Stimulated activated CD4-positive, alpha-beta T cell treated with anti-CD3 and anti-CD28 coated beads, Interleukin-1b, Interleukin-23, amount 100 ng/mL, for 48 hours (primary cell): ENCODE measurements at places on chromosomes 2 and 18.

- no peak for DNase-seq
These were observed 13.0 kb upstream of the APCDD1 start for GRCh38 chr18:10441472-10441871.

GRCh38 chr2:9307535-9307934, 100.9 kb downstream of the ASAP2 start:
- no peak for DNase-seq

DNA sequence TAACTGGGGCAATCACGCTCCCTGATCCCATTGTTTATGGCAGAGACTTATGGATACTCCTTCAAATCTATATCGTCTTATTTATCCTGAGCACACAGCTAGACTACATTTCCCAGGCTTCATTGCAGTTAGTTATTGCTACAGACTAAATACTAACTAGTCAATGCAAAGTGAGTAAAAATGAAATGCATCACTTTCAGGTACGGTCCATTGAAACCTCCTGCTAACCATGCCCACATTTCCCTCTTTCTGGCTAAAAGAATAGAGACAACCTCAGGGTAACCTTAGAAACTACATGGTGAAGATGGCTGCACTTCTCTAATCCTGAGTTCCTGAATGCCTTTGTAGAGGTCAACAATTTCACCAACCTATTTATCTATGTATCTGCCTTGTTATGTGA, 437.4 kb downstream of the EPHA4 start:
- DNase-seq, result no peak

GRCh38 chr2:69773206-69773605, 31.3 kb downstream of the ANXA4 start:
- DNase-seq, result peak; percentile 10

DNA sequence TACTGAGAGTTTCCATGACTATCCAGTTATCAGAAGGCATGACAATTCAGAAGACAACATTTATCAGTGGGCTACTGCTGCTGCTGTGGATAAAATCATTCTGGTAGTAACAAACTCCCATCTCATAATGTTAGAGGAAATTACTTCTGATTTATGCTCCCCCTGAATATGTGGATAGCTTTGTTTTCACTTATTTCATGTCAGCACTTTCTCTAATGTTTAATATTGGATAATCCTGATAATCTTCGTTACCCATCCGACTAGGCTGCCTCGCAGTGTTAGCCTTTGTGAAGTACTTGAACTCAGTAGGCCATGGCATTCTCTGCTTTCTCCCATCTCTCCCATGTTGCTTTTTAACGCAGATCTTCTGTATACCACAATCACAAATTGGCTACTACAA, 28.4 kb downstream of the COX7A2L start:
- DNase-seq, result no peak

GRCh38 chr18:6465281-6465680, 50.6 kb upstream of the L3MBTL4 start:
- no peak for DNase-seq

DNA sequence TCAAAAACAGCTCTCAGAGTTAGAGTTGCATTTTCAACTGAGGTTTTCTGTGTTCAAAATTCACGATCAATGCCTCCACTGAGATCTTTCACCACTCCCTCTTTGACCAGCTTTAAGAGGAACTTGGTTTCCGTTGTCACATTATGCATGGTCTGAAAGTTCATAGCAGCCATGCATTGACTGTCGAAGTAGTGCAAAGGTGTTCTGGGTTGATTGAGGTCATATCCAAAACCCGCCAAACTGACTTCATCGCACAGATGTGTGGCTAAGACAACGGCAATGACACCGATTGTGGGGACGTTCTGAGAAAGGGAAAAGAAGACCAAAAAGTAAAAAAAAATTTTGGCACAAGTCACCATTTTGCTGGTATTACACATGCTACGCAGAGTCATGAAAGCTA, 48.7 kb downstream of the ST3GAL5 start:
- DNase-seq, result no peak

DNA sequence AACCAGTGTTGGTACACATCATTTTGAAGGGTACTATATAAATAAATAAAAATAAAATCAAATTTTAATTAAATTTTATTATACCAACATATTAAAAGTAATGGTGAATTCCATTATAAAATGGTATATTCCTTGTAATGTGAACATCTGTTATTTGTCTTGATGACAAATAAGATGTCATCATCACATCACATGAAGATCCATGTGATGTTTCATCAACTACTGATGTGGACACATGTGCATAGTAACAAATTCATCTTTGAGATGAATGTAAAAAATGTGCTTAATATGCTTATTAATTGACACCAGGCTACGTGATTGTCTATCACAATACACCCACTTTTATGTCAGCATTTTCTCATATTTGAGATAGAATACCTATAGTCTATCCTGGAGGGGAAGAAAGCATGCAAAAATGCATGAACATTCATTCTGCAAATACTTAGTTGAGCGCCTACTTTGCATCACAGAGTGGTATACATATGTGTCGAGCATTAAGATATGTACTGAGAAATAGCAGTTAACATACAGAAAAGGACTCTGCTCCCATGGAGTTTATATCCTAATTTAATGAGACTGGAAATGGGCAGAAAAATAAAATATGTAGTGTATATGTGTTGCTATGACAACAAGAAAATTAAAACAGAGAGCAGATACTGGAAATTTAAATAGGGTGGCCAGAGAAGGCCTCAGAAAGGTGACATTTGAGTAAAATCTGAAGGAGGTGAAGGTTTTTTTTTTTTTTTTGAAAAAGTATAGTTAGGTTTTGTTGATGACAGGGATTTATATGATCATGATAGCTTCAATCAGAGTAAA, 281.1 kb downstream of the ARHGAP15 start:
- no peak for DNase-seq

DNA sequence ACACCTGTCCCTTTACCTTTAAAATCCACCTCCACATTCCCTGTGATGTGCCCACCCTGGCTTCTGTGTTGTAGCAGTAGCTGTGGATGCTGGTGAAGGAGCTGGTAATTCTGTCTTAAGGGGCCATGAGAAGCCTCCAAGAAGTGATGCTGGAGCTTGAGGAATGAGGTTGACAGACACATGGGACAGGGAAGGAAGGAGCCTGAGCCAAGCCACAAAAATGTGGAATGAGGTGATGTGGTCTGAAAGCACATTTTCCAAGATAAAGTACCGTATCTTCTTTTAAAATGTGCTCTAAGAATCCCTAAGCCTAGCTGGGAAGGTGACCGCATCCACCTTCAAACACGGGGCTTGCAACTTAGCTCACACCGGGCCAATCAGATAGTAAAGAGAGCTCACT, 31.2 kb downstream of the VWA3B start:
- no peak for DNase-seq

DNA sequence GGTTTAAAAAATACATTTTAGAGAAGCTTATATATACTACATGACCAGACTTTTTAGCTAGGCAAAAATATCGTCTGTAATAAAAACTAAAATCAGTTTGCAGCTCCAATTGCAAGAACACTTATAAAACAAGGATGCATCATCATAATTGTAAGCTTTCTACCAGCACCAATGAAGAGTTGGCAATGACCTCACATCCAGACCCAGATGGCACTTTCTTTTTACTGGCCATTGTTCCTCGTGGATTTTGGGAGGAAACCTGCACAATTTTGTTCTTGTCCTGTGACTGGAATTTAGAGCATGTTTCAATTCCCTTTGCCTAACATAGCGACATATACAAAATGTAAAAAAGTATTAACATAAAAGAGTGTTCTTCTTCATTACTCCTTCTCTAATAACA, 174.3 kb downstream of the ZNF521 start:
- no peak for DNase-seq

DNA sequence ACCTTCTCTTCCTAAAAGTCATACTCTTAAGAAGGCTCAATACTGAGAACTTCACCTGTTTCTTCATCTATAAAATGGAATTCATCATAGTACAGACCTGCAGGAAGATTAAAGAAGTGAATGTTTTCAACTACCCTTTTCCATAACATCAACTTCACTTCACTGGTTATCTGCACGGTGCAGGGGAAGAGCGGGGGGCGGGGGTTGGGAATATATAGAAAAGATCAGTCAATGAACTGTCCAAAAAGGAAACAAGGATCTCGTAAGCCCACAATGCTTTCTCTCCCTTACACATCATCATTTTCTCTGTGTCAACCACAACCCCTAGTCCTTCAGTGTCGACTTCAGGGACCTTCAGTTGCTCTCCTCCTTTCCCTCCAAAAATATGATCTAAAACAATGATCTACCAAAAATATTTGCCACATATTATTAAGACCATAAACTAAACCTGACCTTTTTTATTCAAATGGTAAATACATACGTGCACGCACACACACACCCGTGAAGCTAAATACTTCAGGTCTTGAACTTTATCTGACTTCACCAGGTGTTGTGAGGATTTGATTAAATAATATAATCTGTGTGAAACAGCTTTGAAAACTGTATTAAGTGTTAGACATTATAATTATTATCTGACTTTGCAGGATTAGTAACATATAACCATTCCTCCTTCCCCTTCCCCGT, 4.9 kb downstream of the MBOAT2 start:
- DNase-seq, result no peak

DNA sequence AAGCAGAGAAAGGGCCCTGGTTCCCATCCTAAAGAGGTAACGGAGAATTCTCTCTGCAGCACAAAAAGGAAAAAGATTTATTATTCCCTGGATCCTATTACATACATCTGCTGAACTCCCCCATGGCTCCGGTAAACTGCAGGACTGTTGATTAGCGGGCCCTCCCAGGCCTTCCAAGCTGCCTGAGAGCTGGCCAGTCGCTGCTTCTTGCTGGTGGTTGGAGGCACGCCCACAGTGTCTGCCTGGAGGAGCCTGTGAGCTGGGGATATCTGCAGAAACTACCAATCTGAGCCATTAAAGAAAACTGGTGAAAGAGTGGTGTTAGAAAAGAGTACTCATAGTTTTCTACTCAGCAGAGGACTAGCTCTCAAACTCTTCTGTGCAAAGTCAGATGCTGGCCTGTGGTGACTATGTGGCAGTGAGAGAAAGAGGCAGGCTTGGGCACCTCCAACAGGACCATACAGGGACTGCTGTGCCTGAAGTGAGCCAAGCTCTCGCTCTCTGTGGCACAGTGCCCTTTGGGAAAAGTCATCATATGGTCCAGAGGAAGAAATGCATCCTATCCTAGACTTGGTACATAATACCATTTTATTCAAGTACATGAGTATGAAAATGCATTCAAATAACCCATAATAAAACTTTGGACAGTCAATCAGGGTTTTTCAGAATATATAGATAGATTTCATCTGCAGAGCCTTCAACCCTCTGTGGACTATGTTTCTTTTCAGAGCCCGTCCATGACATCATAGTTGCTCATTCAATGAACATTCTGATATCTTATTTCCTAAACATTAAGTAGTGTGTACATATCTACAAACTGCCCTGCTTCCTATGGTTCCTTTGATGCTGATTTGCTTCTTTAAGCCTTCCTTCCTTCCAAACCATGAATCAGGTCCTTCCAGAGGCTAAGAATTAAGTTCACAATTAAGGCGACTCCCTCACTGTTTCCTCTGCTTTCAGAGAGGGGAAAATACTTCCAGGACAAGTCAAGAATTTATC, 242.0 kb upstream of the LYPD1 start:
- DNase-seq, result no peak

- DNase-seq, result no peak
These were observed 96.5 kb downstream of the NDUFA10 start for GRCh38 chr2:239928391-239929350.

DNA sequence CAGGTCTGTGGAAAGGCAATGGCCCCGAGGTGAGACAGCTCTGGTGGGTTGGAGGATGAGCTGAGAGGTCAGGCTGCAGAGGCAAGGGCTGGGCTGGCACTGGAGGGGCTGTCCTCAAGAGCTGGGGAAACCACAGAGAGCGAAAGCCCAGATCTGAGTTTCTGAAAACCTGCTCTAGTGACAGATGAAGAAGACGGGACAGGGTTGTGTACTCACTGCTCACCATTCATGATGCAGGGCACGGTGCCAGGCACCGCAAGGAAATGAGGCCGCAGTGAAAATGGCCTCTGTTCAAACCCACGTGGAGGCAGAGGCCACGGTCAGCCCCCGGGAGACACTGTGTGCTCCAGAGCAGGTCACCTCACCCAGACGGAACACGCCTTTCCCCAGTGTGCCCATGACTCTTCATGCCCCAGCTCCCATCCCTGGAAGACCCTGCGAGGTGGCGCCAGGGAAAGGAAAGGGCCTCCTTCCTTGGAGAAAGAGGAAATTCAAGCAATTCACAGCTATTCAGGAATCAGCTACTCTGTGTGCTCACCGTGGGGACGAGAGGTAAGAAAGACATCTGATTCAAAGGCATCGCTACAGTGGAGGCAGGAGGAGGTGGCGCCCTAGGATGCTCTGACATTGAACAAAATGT, 24.3 kb upstream of the ID2 start:
- peak; percentile 20 for DNase-seq

GRCh38 chr2:217617616-217618022, 385.2 kb downstream of the TNS1 start:
- no peak for DNase-seq

DNA sequence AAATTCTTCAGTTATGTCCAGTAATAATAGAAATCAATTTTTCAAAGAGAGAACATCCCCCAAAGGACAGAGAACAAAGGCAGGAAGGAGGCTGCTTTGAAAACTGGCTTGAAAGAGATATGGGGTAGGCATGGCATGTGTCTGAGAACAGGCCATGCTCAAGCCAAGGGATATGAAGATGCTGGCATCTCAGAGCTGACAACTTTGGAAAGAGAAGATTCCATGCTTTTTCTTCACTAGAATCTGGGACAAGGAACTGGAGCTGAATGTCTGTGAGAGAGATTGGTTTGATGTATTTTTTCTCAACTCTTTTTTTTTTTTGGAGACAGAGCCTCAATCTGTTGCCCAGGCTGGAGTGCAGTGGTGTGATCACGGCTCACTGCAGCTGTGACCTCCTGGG, 139.8 kb upstream of the DLX2 start:
- DNase-seq, result no peak

GRCh38 chr2:179536185-179536584, 271.6 kb upstream of the SESTD1 start:
- DNase-seq, result no peak

GRCh38 chr2:229408356-229408755, 137.3 kb upstream of the PID1 start:
- no peak for DNase-seq

DNA sequence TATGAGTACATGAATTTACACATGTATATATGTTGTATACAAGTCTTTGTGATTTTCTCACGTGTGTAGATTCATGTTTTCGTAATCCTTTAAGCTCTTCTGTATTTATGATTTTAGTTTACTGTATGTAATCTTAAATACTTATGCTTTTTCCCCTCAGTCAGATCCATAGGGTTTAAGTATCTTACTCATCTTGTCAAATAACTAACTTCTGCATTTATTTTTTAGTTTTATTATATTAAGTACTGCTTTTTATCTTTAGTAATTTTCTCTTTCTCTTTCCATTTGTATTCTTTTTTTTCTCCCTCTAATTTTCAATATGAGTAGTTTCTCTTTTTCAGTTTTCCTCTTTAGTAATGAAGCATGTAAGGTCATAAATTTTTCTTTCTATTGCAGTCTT, 179.4 kb downstream of the LCLAT1 start:
- no peak for DNase-seq

- no peak for DNase-seq
These were observed 274.3 kb upstream of the FBXO11 start for GRCh38 chr2:48180557-48180956.

- DNase-seq, result no peak
These were observed 3.1 kb downstream of the SPOPL start for GRCh38 chr2:138504546-138505235.
